ENCODE measurements at places on chromosomes 2 and 18.

- DNase-seq, result no peak
Observed at GRCh38 chr2:201701646-201702045, 3.2 kb upstream of the MPP4 start.

- no peak for DNase-seq
Observed at GRCh38 chr18:27249933-27250332, 64.8 kb upstream of the CHST9 start.

- peak; percentile 83 for DNase-seq
Observed at GRCh38 chr2:100984892-100985307, 17.2 kb upstream of the RPL31 start.

DNA sequence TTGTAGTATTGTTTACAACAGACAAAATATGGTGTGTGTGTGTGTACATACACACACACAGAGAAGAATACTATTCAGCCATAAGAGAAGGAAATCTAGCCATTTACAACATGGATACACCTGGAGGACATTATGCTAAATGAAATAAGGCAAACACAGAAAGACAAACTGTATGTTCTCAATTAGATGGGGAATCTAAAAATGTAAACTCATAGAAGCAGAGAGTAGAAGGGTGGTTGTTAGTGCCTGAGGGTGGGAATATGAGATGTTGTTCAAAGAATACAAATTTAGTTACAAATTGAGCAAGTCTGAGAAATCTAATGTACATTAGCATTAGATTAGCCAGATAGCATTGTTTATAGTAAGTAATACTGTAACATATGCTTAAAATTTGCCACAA is 11.3 kb downstream of the ZNF519 start:
- no peak for DNase-seq

DNA sequence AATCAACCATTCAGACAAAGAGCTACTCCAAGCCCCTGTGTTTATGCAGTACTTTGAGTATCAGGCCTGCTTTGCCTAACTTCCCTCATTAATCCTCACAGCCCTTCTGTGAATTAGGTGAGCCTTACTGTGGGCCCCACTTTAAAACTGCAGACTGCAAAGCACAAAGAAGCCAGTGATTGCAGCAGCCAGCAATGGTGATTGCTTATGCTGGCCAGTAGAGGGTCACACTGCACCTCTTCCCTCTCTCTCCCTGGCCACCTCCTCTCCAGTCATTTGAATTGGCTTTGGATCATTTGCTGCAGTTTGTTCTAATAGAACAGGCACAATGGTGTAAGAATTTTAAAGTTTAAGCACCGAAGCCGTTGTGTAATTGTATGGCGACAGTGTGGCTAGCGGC is 229.9 kb downstream of the AGPS start:
- DNase-seq, result no peak

- DNase-seq, result peak; percentile 87
Observed at GRCh38 chr2:165725421-165725820, 68.6 kb downstream of the GALNT3 start.

DNA sequence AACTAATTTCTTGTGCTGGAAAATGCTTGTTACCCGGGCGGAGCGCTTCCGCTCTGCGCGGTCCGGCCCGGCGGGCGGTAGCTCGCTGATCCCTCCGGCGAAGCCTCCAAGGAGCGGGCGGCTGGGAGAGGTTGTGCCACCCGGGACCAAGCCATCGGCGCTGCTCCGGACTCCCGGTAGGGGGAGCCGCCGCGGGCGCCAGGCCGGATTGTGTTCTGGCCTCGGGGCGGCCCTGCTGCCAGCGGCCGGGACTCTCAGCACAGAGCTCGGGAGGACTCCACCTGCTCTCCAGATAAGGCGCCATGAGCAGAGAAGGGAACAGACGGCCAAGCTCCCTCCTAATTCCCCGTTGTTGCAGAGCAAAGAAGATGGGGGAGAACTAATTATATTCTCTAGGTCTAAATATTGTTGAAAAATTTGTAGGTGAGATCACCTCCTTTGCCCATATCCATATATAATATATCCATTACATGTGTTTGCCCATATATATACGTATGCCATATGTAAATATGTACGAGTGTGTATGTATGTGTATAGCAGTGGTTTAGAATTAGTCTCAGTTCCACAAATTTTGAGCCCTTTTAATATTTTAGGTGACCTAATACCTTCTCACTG is 13.8 kb upstream of the SATB2 start:
- DNase-seq, result peak; percentile 50

All from cardiac fibroblast (primary cell).